Stimulated activated CD4-positive, alpha-beta T cell treated with anti-CD3 and anti-CD28 coated beads, Interleukin-1b, Interleukin-23, amount 100 ng/mL, for 4 hours (primary cell): ENCODE measurements at places on chromosomes 5 and 9.
A peak's percentile ranks its signal among the peaks of the same experiment; 100 is the strongest.

GRCh38 chr5:161467703-161468102, 78.8 kb downstream of the GABRB2 start:
- no peak for DNase-seq

DNA sequence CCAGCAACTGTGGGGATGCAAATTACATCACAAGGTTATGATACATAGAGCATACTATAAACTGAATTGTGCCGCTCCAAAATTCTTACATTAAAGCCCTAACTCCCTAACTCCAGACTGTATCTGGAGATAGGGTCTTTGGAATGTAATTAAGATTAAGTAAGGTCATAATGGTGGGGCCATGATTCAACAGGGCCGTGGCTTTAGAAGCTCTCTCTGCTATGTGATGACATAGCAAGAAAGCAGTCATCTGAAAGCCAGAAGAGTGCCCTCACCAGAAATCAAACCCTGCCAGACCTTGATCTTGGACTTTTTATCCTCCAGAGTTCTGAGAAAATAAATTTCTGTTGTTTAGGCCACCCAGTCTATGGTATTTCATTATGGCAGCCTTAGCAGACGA, 123.9 kb downstream of the FBXL17 start:
- DNase-seq: no peak

DNA sequence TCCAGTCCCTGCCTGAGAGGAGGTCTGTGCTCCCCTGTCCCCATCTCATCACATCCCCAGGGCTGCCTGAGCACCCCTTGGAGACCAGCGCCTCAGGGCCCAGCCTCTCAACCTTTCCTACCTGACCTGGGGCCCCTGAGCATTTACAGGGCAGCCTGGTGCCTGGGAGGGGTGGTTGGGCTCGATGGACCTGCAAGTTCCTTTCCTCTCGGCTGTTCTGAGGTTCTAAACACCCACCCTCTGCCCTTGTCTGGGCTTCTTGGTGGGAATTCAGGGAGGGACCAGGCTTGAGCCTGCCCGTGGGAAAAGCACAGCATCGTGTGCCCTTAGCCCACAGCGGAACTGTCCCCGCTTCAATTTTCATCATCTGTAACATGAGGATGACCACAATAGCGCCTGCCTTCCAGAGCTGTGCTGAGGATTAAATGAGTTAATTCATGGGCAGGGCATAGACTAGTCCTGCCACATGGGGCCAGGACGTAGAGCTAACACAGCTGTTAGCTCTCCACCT, 91.0 kb upstream of the SH3PXD2B start:
- no peak for DNase-seq

DNA sequence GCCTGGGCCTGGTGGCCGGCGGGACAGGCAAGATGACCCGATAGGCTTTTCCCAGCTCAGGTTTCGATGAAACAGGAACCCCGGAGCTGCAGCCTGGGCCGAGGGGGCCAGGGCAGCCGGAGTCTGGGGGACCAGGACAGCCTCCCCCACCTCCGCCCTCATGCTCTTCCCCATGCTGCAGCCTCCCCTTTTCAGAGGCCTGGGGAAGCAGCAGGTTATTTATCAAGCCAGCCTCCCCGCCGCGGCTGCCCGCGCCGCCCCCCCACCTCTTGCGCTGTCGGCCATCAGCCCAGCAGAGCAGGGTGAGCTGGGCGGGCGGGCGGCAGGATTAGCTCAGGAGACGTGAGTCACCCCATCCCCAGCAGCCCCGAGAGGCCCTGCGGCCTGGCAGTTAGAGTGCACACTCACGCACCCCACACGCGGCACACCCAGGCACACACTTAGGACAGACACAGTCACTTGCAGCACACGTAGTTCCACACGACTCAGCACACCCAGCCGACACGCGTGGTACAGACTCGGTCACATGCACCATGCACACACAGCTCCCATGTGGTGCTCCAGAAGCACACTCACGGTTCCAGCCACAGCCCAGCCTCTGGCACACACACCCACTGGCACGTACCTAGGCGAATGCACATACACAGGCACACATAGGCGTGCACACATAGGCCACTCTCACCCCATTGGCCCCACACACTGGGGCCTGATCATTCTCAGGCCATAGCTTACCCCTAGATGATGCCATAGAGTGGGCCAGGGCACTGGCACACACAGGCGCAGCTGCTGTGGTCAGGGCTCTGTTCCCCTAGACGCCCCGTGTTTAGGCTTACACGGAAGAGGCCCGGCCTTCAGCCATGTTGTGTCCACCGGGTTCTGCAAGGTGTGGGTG, 13.0 kb downstream of the CXXC5 start:
- DNase-seq: no peak

DNA sequence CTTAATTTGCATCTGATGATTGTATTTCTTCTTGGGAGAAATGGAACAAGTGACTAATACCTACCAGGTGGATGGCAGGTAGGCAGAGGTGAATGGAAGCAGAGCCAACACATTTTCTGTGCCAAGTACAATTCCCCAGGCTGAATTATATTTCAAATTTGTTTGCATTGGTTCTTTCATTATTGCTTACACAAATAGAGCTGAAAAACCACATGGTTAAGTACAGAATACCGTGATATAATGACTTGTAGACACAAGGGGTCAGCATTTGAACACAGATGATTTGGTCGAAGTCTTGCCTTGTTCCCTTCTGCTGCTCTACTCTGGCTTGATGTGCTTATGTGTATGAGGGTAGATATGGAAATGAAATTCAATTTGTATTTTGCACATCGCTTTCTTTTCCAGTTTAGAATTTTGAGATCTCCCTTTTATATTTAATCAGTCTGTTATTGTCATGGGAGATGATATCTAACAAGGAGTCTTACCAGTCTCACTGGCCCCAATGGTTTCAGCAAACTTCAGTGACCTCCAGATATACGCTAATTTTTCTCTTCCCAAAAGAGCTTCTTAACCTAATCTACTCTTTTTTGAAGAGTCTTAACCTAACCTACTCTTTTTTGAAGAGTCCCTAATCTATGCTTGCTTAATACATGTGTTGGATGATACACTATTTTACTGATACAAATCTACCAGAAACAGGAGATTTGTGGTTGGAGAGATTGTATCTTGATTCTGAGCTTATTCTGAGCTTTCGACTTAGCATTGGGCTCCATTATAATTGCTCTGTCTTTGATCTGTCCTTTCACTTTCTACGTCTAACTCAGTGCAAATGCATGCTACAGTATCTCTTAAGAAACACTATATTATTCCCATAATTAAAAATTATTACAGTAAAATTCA, 88.1 kb downstream of the PCSK1 start:
- DNase-seq: no peak

DNA sequence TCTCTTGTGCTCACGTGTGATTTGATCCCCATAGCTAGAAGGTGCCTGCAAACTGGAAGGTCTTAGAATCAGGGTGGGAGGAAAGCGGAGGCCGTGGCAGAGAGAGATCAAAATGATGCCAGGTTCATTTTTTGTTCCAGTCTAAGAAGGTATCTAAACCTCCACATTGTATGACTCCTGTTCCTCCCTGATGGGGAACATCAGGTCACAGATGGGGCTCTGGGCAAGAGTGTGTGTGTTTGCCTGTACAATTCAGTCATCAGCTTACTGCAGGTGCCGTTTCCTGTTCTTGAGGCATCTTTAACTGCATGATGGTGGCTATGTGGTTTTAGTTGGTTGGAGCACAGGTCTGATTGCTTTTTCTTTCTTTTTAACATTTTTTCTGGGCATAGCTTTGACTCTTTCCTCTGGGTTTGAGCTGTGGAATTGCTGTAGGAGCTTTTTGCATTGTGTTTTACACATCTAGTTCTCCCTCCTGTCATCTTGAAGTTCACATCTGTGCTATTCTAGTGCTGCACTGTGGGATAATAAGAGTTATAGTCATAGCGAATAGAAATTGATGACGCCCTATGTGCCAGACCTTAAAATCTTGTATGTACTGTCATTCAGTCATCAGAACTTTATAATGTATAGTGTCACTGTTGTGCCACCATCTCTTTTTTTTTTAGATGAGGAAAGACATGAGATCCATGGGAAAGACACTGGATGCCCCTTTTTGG, 30.8 kb downstream of the ARHGAP26 start:
- peak; percentile 24 for DNase-seq

DNA sequence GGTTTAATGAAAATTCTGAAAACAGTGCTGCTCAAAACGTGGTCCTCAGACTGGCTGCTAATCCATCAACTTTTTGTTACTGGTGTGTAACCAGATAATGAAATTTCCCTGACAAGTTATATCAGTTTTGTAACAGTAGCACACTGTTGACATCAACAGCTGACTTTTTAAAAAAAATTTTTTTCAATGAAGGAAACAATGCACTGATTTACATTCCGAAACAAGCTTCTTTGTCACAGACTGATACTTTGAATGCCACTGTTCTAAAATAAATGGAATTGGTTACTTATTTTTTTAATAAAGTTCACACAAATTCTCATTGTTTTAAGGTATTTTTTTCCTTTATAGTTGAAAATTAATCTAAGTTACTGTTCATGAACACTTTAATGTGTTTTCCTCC, 169.1 kb downstream of the NIPBL start:
- DNase-seq: no peak
